ENCODE measurements at places on chromosomes 2 and 18.
A peak's percentile ranks its signal among the peaks of the same experiment; 100 is the strongest.

- no peak for DNase-seq
Measured at GRCh38 chr2:237218756-237219155, 133.1 kb downstream of the COPS8 start.

GRCh38 chr18:39751161-39751560, 2185.6 kb upstream of the CELF4 start:
- no peak for DNase-seq

- DNase-seq = peak; percentile 90
Measured at GRCh38 chr18:75489493-75490190, 62.1 kb upstream of the SMIM21 start.

DNA sequence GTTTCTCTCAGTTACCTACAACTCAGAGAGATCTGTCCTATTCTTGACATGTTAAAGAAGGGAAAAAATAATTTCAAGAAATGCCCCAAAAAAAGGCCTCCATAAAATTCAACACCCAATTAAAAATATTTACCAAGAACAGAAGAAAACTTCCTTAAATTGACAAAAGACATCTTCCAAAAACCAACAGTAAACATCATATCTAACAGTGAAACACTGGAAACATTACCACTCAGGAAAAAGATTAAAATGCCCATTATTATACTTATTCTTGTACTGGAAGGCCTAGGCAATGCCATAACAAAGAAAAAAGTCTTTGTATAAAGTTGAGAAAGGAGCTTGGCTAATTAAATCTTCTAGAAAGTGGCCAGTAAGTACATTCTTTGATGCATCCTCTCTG, 7.2 kb downstream of the DTNB start:
- no peak for DNase-seq

- DNase-seq = no peak
Measured at GRCh38 chr18:36771245-36771644, 57.6 kb downstream of the TPGS2 start.
